ENCODE measurements at places on chromosomes 7 and 10.

DNA sequence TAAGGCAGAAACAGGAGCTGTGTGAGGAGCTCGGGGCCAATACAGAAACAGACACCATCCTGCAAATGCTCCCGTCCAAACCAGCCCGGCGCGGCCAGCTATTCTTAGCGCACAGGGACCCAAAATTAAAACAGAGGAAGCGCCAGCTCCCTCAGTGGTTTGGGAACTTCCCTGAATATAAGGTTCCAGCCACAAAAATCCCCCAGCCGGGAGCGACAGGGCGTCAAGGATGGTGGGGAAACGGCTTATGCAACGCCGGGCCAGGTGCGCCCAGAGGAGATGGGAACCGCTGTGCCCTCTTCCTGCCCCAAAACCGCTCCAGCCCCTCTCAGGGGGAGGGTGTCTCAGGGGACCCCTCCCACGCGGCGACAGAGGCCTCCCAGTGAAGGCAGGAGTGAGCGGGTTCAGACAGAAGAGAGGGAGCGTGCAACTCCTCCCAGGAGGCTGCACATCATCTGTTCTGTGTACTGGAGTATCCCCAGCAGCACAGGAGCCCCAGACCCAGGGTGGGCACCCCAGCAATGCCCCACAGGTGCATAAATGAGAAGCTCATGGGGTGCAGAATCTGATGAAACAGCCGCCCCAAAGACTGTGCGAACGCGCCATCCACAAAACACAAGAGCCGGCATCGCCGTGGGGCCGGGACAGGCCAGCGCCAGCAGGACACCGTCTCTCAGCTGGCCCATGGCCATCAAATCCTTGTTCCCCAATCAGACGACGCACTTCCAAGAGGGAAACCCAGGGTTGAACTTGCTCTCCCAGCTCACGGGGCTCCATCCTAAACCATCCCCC, 73.9 kb upstream of the PDGFA start:
- DNase-seq, result peak; percentile 8

- no peak for DNase-seq
Observed at GRCh38 chr7:1249731-1250130, 17.1 kb downstream of the UNCX start.

- DNase-seq, result no peak
Observed at GRCh38 chr7:135236727-135237126, 3.1 kb downstream of the STRA8 start.

GRCh38 chr10:17847585-17848296, 38.6 kb downstream of the MRC1 start:
- DNase-seq, result no peak

DNA sequence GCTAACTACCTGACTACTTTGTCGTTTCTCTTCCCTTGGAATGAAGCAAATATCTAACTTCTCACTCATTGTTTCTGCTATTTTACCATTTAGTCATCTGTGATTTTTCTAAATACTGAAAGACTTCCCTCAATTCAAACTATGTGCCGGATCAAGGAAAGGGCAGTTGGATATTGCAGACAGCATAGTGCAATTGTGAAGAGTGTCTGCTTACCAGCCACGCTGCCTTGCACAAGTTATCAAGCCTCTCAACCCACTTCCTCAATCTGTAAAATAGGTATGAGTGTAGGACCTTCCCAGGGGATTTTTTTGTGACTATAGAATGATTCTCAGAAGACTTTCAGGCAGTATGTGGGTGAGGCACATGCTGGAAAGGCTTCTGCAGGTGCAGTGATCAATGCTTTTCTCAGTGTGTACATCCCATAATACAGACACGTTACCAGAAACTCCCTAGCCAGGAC, 54.3 kb downstream of the EGFR start:
- DNase-seq, result no peak

- no peak for DNase-seq
Observed at GRCh38 chr7:2972835-2973161, 70.9 kb downstream of the CARD11 start.

GRCh38 chr7:117279931-117280557, 42.8 kb downstream of the WNT2 start:
- no peak for DNase-seq

DNA sequence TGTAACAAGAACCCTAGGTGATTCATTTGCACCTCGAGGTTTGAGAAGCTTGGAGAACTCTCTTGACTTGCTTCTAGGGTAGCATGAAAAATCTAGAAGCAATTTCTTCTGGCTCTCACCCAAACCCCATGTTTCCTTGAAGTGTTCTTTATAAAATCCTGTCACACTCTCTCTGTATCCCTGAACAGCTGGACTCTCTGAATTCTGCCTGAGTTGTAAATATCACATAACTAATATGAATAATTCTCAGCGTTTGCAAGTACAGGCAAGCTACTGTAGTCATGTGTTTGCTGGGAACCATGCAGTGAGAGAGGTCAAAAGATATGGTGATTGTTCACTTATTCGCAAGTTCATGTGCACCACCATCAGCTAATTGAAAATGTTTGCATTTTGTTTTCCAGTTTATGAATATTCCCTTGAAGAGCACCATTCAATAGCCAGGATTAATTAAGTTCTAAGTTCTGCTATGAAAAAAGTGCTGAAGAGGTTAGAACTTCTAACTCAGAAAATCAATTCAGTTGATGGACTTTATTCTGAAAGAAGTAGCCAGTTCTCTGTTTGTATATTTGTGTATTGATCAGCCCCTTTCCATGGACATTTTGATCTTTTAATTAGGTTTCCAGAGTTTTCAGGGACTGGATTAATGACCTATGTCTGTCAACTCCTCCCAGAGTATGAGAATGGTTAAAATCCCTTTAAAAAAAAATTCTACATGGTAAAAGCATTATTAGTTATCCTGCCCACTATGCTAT, 243.0 kb downstream of the PLXDC2 start:
- DNase-seq, result no peak

GRCh38 chr10:132459301-132460003, 62.5 kb downstream of the PWWP2B start:
- DNase-seq, result no peak

GRCh38 chr10:33993917-33994316, 659.5 kb upstream of the NRP1 start:
- DNase-seq, result no peak

GRCh38 chr7:17633067-17633466, 307.2 kb downstream of the SNX13 start:
- DNase-seq, result no peak

- DNase-seq, result no peak
Observed at GRCh38 chr7:49767719-49768118, 5.7 kb upstream of the VWC2 start.

DNA sequence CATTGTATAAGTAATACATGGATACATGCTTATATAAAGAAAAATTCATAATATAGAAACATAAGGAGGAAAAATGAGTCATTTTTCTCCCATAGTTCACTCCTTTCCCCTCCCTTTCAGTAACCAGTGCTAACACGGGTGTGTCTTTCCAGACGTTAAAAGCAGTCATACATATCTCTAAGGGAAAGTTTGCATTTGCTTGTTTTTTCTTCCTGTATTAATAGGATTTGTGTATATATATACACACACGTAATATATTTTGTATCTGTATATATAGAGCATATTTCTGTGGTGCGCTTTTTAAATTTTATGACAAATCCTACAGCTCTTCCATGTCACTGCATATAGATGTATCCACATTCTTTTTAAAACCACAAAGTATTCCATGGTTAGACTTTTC, 78.8 kb downstream of the RALA start:
- DNase-seq, result no peak

DNA sequence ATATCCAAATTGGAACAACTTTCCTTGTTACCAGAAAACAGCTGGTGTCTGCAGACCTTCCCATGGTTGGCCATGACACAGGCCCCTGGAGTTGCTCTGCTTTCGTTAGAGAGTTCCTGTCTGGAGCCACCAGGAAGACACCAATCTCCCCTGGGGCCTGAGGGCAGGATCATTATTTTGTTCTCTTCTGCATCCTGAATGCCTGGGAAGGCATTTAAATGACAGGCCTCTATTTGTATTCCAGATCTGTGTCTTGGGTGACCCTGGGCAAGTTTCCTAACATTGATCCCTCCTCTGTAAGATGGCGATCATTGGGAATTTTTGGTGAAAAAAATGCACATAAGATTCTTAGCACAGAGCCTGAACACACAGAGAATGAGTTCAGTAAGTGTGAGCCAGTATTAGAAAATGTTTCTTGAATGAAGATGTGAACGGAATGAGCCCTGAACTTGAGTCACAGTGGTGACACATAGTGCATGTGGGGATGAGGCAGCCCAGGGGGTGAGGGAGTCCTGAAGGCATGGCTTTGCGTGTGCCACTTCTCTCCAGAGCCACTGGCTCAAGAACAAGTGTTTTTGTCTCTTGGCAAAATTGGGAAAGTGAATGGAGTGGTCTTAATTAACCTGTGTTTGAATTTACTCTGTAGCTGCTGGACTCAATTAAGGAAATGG, 28.4 kb downstream of the BMPER start:
- DNase-seq, result no peak

DNA sequence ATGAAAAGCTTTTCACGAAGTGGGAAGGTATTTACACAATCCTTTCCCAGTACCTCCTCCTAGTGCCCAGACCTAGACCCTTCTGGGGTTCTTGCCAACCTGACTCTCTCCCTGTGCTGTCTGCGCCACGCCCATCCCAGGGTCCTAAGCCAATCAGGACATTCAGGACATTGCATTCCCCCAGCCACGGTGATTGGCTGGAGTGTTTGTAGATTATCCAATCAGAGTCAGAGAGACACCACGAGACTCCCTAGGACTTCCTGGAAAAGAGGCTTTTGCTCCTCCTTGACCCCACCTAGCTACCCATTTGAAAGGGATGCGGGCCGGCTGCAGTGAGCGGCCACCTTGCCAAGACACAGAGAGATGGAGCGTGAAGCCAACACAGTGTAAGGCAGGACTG, 3.5 kb upstream of the GDF2 start:
- no peak for DNase-seq

DNA sequence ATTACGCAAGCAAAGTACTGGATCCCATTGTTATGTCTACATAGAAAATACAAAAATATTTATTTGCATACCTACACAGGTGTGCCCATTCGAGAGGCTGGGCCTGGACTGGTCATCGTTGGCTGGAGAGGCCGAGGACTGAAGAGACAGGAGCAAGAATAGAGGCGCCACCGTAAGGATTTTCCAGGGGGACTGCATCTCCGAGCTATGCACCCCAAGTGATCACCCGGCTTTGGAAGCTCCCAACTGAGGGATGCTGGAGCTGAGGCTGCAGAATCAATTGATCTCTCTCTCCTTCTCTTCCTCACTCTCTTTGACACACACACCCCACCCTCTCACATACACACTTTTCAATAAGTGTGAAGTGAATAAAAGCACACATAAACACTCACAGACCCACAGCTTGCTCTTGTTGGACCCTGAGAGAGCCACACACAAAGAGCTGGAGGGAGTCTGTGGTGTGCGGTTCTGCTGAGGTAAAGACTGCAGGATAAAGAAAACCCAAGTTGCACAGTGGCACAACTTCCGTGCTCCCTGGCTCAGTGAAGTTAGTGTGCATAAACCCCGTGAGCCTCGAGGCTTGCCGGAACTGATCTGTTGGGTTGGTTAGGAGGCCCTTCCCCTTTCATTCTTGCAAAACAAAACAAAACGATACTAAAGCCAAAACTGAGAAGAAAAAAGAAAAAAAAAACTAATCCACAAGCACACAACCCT, at the start of gene AOAH:
Gene AOAH, minus strand, starts transcription at position 544 of the 714 bp plus-strand sequence. Its CDS starts 346 bp downstream, at position 198.
- DNase-seq, result peak; percentile 50

- no peak for DNase-seq
Observed at GRCh38 chr7:151592868-151593486, 73.3 kb upstream of the RHEB start.

DNA sequence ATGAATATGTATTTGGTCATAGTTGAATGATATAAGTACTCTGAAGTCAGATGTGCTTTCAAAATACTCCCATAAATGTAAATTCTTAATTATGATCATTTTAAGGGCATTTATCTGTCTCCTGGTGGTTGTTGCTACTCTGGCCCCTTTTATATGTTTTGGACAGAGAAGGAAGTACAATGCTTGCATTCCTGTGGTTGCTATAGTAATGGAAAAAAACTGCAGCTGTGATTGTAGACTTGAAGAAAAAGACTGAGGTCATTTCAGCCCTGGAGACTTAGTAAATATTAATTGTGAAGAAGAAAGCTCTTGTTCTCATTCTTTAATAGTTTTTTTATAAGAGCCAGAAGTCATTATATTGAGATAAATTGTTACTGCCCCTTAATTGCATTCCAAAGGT, 70.2 kb upstream of the FERD3L start:
- no peak for DNase-seq

- no peak for DNase-seq
Observed at GRCh38 chr10:64636461-64636860, 1115.3 kb downstream of the REEP3 start.

- DNase-seq, result no peak
Observed at GRCh38 chr7:117673839-117674238, 194.0 kb downstream of the CFTR start.

GRCh38 chr10:23055424-23056185, 39.8 kb upstream of the MSRB2 start:
- no peak for DNase-seq

GRCh38 chr7:1046722-1047679, 2.7 kb downstream of the GPR146 start:
- DNase-seq, result no peak

- DNase-seq, result no peak
Observed at GRCh38 chr7:18901982-18902421, 215.4 kb downstream of the TWIST1 start.

- no peak for DNase-seq
Observed at GRCh38 chr7:132584796-132585494, 8.7 kb upstream of the PLXNA4 start.

DNA sequence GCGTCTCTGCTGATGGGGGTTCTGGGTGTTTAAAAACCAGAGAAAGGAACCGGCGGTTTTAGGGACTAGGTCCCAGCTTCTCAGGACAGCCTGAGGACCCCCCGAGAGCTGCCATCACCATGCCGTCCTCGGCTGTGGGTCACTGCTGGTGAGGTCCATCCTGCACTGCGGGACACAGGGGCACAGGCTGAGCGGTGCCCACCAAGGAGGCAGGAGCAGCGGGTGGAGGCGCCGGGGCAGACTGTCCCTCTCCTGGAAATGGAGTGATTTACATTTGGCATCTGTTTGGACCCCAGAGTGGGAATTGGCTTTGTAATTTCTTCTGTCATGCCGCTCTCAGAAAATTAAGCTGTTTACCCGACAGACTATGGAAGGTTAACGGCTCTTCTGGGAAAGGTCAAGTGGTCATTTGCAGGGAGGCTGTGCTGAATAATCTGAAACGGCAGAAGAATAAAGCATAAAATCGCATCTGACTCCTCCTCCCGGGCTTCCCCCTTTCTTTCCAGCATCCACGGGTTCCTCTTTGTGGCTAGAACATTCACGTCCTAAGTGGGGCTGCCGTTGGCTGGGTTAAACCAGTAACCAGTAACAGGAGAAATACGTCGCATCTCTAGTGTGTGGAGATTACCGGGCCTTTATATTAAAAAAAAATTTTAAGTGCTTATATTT, 31.7 kb downstream of the LHPP start:
- DNase-seq, result no peak

DNA sequence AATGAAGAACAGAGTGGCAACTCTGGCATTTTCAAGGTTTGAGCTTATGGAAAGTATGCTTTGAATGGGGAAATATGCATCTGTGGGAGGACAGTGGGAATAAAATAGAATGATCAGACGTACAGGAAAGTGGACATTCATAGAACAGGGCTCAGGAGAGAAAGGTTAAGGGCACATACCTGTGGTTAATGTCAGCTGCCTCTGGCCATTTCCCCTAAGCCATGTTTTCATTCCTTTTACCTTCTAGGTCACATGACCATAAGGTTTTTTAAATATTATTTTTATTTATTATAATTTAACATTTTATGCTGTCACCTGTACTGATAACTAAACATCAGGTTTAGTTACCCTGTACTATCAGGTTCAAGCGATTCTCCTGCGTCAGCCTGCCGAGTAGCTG, 52.8 kb downstream of the LRRC4 start:
- no peak for DNase-seq

All from bone marrow (tissue), 2 donors.